ENCODE measurements at places on chromosomes 4 and X.

DNA sequence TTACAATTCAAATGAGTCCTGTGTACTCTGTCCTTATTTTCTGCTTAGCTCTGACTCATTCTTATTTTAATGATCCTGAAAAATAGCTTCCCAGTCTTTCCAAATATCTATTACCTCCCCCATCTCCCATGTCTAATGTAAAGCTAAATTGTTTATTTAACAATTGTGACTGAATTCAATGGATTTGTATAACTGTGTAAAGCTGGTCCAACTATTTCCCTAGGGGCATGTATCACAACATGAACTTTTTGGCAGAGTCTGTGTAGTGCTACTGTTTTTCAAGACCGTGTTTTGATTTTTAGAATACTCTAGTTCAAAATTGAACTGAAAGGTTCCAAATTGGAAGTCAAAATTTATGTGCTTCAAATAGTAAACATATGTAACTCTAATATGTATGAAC is 67.8 kb downstream of the SPCS3 start:
- no peak for DNase-seq
- no peaks in the 10 kb centered on the region for H3K36me3 ChIP-seq
- H3K4me1 ChIP-seq, result peaks cover 11% of the 10 kb centered on the region
- peaks cover 2% of the 10 kb centered on the region for H3K27me3 ChIP-seq

GRCh38 chrX:154046031-154046781 is 26.5 kb upstream of the IRAK1 start:
- no peaks in the 10 kb centered on the region for H3K27me3 ChIP-seq
- peak overlapping the region; percentile 84 for H3K27ac ChIP-seq
- H3K36me3 ChIP-seq, result peaks cover 7% of the 10 kb centered on the region
- no peak for DNase-seq
- peaks cover 62% of the 10 kb centered on the region for H3K4me1 ChIP-seq
- no peak overlapping the region for H3K4me3 ChIP-seq

- H3K4me3 ChIP-seq, result no peak overlapping the region
- peaks cover 12% of the 10 kb centered on the region for H3K4me1 ChIP-seq
- H3K27ac ChIP-seq, result no peak overlapping the region
Measured at GRCh38 chr4:5066101-5066500, 14.8 kb downstream of the STK32B start.

GRCh38 chr4:174375422-174375821 is 91.7 kb downstream of the CEP44 start:
- no peak overlapping the region for H3K4me3 ChIP-seq
- peaks cover 63% of the 10 kb centered on the region for H3K27me3 ChIP-seq
- H3K27ac ChIP-seq, result no peak overlapping the region
- no peaks in the 10 kb centered on the region for H3K36me3 ChIP-seq
- DNase-seq, result no peak

- peaks cover 12% of the 10 kb centered on the region for H3K4me1 ChIP-seq
- peak overlapping the region; percentile 33 for H3K27ac ChIP-seq
- H3K36me3 ChIP-seq, result peaks cover 45% of the 10 kb centered on the region
- no peak for DNase-seq
- no peaks in the 10 kb centered on the region for H3K27me3 ChIP-seq
Measured at GRCh38 chr4:113899271-113900070, 80.0 kb downstream of the ARSJ start.
